ENCODE measurements at places on chromosomes 2 and 18.

GRCh38 chr2:199682001-199682400, 169.0 kb downstream of the FTCDNL1 start:
- DNase-seq = no peak

DNA sequence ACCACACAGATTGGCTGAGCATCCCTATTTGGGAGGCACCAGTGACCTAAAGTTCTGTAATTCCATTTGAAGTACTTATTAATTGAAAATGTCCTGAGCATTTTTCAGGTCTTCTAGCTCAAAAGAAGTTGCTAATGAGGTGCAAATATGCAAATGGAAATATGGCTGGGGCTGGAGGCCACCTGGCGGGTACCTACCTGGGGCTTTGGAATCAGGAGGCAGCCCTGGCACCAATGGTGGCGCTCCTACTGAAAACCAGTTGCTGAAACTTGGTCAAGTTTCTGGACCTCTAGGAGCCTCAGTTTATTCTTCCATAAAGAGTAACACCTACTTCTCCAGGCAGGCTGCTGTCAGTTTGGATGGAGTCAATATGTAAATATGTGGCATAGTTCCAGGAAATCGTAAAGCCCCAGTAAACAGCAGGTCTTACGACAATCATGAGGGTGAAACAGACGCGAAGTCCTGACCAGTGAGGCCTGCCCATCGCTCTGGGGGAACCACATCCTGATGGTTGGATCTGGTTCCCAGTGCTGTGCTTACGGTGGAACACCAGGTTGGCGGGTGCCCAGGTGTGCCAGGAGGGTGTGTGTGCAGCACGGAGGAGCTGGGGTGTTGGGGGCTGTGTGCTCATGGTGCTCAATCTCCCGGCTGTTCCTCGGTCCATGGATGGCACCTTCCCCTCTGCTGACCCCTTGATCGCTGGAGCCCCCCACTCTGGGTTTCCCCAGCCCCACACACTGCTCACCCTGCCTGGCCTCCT, 186.1 kb downstream of the TWIST2 start:
- DNase-seq = no peak

GRCh38 chr2:98514096-98514639, 69.5 kb downstream of the INPP4A start:
- DNase-seq = no peak

GRCh38 chr2:70508711-70509462, 44.7 kb downstream of the TGFA start:
- no peak for DNase-seq

DNA sequence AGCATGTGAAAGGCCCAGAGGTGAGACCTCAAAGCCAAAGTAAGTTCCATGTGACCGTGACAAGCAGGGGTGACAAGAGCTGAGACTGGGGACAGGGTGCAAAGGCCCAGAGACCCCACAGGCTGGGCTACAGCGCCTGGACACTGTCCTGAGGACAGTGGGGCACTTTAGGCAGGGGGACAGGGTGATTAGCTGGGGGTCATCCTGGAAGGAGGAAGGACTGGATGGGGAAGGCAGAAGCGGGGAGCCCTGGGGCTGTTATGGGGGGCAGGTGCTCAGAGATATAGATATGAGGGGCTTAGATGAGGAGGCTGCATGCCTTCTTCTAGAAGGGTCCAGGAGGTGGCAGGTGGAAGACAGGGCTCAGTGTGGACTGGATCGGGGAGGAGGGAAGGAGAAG, 31.5 kb downstream of the KIF1A start:
- no peak for DNase-seq

DNA sequence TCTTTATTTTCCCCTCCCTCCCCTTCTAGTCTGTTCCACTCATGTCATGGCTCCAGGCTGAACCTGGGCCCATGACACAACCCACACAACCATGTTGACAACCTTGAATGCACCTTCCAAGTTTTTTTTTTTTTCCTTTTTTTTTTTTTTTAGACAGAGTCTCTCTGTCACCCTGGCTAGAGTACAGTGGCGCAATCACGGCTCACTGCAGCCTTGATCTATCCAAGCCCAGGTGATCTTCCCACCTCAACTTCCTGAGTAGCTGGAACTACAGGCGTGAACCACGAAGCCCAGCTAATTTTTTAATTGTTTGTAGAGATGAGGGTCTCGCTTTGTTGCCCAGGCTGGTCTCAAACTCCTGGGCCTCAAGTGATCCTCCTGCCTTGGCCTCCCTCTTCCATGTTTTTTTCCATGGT, 21.9 kb upstream of the ROCK2 start:
- no peak for DNase-seq

- no peak for DNase-seq
Observed at GRCh38 chr18:36630917-36631316, 197.9 kb downstream of the TPGS2 start.

DNA sequence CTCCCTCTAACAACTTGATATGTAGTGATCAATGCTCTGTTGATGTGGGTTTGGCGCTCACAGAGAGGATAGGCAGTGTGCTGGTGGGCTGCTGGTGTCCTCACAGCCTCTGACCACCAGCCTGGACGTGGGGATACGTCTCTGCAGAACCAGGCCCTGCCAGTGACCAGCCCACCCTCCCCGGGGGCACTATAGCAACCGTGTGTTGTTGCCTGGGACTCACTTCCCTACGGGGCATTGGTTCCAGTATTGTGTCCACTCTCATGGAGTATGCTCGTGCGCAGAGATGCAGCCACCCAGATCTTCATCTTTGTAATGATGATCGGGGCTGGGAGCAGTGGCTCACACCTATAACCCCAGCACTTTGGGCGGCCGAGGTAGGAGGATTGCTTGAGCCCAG, 180.1 kb downstream of the LDLRAD4 start:
- no peak for DNase-seq

GRCh38 chr2:203498161-203498560, 36.9 kb downstream of the RAPH1 start:
- DNase-seq = peak; percentile 10

- no peak for DNase-seq
Observed at GRCh38 chr2:68454719-68455118, 12.4 kb downstream of the FBXO48 start.

DNA sequence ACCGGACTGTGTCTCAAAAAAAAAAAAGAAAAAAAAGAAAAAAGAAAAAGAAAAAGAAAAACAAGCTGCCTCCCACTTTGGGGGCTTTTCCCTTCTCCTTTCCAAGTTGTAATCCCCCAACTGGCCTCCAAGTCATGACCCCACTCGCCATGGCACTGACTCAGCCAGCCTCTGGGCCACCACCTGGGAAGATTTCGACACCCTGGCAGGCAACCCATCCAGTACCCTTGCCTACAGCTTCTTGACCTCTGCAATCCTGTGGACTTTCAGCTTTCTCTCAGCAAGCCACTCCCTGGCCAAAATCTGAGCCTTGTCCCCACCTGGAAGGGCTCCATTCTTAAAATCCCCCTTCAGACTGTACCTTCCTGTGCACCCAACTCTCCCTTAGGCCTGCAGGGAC, 22.3 kb upstream of the FOSL2 start:
- no peak for DNase-seq

GRCh38 chr2:209872675-209873074, 101.0 kb downstream of the UNC80 start:
- no peak for DNase-seq

GRCh38 chr2:64439194-64439593, 14.8 kb upstream of the LGALSL start:
- no peak for DNase-seq

DNA sequence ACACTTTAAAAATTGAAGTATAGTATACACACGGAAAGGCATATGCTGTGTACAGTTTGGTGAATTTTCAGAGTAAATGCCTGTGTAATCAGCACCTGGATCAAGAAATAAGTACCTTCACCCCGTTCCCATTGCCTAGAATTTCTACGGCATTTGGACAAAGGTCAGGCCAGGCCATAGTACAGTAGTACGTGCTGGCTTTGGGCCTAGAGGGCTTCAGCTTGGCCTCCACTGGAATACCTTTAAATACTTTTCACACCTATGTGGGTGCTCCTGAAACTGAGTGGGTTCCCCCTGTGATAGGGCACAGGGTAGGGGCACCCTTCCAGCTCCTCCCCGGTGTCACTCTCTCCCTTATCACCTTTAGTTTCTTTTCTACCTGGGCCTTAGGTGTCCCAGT, 26.5 kb downstream of the TET3 start:
- DNase-seq = no peak

- DNase-seq = no peak
Observed at GRCh38 chr2:62704654-62705006, 883 bp upstream of the EHBP1 start.

GRCh38 chr2:224174521-224174920, 135.4 kb upstream of the SERPINE2 start:
- DNase-seq = no peak

DNA sequence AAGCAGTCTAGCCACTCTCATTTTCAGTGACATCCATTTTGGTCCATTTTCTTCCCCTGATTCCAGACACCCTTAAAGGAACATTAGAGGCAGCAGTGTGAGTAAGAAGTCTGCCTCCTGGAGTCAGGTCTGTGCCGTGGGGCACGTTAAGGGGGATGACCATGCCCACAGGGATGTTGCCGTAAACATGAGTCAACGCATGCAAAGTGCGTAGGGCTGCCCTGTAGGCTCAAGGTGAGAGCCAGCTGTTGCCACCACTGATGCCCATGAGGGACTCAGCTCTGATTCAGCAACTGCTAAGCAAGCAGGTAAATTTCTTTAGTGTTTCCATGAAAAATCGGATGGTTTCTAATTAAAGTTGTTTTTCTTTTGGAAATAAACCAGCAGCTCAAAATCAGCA, 61.4 kb upstream of the TFCP2L1 start:
- DNase-seq = no peak

- DNase-seq = no peak
Observed at GRCh38 chr2:128520340-128520739, 201.7 kb upstream of the HS6ST1 start.

- no peak for DNase-seq
Observed at GRCh38 chr2:239277401-239278085, 123.3 kb downstream of the HDAC4 start.

GRCh38 chr18:33231474-33232317, 208.8 kb downstream of the CCDC178 start:
- no peak for DNase-seq

GRCh38 chr2:207129821-207130220, 35.9 kb downstream of the KLF7 start:
- no peak for DNase-seq

GRCh38 chr2:73202156-73203054, at the start of gene NOTO:
TSS of gene NOTO (plus strand) at chr2:73202574. CDS start at chr2:73202667, 93 bp downstream.
- no peak for DNase-seq

DNA sequence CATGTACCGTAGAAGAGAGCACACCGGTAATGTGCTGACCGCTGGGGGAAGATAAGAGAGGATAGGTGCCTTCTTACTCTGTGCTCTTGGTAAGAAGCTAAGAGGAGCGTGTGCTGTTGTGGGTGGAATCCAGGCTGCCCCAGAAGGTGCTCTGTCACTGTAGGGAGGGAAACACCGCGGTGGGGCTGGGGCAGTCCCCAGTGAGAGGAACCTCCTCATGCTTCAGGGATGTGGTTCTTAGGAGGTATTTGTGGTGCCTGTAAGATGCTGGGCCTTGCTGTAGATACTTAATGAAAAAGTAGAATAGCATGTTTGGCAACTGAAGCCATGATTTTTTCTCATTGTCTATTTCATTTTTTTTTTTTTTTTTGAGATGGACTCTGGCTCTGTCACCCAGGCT, 1.1 kb downstream of the COLEC11 start:
- no peak for DNase-seq

GRCh38 chr2:223100061-223100511, 48.1 kb downstream of the KCNE4 start:
- peak; percentile 68 for DNase-seq

- no peak for DNase-seq
Observed at GRCh38 chr2:142944721-142945120, 67.3 kb downstream of the KYNU start.

- DNase-seq = no peak
Observed at GRCh38 chr2:235621736-235622135, 127.9 kb downstream of the AGAP1 start.

- DNase-seq = no peak
Observed at GRCh38 chr2:119827866-119828507, 68.3 kb downstream of the PTPN4 start.
